GF-D8 (cell line): ENCODE measurements at places on chromosomes 3 and 15.

DNA sequence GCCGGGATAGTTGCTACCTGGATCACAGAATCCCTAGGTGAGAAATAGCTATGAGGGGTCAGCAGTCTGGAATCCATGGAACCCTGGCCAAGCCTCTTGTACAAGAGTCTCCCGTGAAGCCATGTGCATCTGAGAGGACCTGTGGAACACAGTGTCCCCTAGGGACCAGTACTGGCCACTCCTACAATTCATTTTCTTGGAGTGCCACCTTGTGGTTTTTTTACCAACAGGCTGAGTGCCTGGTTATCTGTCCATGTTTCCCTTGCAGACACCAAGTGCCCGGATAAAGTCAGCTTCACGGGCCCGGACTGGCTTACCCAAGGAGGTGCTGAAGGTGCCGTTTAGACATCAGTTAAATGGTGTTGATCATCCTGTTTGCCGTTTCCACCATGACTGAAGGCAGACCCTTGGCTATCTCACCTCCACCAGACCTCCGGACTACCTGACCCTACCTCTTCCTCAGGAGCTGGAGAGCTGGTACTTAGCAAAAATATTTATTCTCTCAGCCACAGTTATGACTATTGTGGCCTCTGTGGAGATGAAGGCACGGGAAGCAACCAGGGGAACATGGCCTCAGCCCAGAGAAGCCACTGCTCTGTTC is 93.9 kb downstream of the RBPMS2 start:
- DNase-seq: peak; percentile 32

DNA sequence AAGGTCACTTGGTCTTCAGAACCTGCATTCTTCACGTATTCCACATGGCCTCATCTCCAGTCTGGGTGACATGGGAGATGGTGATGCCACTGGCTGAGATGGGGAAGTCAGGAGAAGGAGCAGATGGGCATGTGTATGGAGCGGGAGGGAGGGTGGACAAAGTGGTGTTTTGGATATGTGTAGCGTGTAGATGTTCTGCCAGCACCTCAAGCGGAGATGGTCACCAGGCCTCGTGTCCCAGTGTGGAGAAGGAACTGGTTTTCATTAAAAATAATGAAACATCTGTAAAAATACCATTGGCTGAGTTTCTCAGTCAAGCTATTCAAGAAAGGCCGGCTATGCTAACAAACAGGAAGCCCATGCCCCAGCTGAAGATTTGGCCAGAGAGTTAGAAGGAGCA is 26.2 kb downstream of the LARP6 start:
- no peak for DNase-seq

DNA sequence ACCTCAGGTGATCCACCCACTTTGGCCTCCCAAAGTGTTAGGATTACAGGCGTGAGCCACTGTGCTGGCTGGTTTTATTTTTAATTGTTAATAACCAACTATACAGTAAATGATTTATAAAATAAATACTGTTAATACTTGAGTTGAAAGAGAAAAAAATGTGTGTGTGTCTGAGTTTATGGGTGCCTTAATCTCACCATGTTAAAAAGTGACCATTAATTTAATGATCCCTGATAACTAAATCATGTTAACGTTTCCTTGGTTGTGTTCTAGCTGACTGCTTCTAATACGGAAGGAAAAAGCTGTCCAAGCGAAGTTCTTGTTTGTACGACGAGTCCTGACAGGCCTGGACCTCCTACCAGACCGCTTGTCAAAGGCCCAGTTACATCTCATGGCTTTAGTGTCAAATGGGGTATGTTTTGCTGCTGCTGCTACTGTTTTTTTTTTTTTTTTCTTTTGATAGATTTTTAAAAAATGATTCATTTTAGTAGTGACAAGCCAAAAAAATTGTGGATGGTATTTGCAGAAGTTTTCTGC is 113.5 kb downstream of the GHSR start:
- DNase-seq: no peak

DNA sequence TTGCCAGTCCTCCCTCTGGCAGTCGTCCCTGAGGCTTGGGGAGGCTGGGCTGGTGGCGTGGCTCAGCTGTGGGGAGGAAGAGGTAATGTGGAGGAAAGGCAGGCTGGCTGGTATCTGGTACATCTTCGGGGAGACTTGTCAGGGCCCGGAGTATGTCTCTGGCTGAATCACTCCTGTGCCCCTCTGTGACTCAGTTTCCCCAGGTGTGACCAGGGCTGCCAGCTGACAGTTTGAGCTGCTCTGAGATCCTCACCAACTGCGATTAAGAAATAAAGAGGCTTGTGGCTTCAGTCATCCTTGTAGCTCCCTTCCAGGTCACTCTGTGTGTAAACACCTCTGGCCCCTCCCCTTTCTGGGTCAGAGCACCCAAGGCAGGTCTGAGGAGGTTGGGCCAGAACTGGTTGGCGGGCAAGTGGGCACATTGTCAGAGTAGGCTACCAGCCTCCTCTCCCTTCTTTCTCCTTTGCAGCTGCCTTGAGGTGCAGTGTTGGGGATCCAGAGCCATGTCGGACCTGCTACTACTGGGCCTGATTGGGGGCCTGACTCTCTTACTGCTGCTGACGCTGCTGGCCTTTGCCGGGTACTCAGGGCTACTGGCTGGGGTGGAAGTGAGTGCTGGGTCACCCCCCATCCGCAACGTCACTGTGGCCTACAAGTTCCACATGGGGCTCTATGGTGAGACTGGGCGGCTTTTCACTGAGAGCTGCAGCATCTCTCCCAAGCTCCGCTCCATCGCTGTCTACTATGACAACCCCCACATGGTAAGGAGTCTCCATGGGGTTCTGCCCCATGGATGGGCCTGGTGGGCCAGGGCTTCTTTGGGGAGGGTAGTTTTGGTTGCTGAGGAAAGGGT is 3.0 kb downstream of the TEX264 start:
- DNase-seq: no peak

GRCh38 chr3:184333190-184333589 is 4.2 kb upstream of the FAM131A start:
- no peak for DNase-seq

DNA sequence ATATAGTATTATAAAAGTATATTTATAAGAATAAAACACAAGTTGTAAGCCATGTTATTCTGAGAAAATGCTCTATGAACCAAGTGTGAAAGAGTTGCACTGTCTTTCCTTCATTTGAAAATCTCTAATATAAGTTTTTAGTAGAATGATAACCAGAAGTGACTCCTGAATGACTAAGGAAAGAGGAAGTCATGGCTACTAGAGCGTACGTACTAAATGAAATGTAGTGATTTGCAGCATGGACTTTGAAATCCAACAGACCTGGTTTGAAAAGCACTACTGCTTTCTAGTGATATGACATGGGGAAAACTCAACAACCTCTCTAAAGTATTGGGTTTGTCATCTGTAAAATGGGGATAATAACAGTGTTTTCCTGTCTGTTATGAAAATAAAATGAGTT is 10.3 kb upstream of the DNAJC13 start:
- no peak for DNase-seq

DNA sequence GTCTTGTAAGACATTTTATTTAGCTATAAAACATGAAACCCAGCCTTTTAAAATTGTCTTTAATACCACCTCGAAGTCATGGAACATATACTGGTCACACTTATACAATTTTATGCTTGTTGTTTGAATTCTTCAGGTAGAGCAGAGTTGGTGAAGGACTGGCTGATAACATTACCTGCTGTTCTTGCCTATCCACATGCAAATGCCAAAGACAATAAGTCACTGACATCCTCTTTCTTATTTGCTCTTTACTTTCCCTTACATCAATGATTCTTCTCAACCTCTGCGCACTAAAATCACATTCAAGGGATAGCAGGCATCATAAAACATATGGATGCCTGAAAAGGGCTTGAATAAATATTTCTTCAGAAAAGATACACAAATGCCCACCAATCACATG is 392.5 kb upstream of the ATP11B start:
- DNase-seq: no peak

DNA sequence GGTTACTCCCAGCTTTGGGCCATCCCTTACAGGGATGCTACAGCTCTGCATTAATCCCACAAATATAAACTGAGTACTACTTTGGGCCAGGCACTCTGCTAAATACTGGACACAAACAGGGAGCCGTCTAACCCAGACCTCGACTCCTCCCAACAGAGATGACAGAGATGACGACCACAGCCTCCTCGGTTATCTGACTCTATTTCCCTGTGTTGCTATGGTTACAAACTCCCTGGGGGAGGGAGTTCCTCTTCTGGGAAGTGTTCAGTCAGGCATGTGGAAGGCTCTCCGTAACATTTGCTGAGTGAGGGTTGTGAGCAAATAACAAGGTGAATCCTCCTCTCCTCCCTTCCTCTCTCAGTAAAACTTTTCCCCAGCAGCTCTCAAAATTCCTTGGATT is 6.7 kb upstream of the CMTM7 start:
- peak; percentile 74 for DNase-seq

DNA sequence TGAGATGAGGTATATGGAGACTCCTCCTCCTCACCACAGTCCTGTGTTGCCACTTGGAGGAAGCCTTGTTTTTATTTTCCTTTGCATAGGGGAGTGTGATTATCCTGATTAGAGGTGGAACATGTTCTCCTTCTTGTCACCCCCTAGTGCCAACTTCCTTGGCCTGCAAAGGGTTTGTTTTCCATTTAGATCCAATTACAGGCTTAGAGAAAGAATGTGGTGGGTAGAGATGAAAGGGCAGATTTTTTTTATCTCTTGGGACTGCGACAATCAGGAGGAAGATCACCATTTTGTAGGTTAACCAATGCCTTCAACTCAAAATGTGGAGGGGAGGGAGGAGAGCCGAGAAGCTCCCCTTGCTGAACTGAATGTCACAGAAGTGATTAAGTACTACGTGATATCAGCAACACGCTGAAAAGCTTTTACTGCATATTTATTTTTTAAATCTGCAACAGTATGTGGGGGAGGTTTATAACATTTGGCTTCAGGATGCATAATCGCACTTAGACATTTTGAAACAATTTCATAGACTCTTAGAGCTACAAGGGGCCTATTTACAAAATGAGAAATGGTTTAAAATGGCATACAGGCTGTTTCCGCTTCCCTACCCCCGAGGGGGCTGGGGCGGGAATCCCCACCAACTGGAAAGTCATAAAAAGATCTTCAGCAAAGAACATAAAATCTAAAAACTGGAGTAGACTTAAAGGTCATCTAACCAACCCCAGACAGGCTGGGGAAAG is 2.4 kb downstream of the LMCD1 start:
- DNase-seq: no peak

GRCh38 chr3:187243933-187244524 is 46.7 kb downstream of the RTP1 start:
- no peak for DNase-seq

DNA sequence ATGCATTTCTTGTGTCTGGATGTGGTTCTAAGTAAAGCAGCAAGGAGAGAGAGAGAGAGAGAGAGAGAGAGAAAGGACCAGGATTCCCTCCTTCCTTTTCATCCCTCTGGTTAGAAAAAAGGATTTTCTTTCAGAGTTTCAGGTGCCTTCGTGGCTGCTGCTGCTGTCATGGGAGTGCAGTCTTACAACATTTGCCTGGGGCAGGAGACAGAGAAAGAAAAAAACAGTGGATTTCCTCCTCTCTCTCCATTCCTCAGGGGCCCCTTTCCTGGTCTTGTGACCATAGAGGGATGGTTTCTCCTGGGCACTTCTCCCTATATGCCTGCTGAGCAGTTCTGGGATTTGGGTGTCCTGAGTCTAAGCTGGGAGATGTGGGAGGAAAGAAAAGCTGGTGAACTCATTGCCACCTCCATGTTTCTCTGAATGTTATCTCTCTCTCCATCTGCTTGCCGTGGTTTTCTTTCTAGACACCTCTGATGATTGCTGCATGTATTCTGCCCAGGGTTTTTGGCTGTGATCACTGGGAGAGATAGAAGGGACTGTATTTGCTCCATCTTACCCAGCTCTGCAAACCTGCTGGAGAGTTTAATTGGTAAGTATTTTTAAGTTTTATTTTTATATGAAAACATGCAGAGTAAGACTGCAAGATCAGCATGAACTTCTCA is 142.4 kb upstream of the RGMA start:
- DNase-seq: no peak

GRCh38 chr3:102761766-102762165 is 327.0 kb downstream of the ZPLD1 start:
- no peak for DNase-seq

DNA sequence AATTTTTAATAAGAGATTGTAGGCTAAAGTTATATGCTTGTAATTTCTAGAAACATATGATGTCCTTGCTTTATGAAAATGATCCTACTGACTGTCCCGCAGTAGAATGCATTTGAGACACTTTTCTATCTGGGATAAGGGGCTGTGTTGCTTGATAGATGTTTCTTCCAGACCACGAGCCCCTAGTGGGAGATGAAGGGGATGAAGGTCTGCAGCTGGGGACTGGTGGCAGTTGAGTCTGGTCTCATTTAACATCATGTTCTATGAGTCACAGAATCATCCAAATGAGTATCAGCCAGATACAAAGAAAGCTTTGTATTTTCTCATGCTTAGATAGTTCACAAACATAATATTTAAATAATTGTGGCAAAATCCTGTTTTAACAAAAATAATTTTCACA is 84.3 kb upstream of the PRTG start:
- DNase-seq: no peak

GRCh38 chr3:13479582-13480339 is at the start of gene HDAC11:
Gene HDAC11 (plus strand): TSS chr3:13480306. CDS start chr3:13480348, 42 bp downstream.
- DNase-seq: peak; percentile 62

DNA sequence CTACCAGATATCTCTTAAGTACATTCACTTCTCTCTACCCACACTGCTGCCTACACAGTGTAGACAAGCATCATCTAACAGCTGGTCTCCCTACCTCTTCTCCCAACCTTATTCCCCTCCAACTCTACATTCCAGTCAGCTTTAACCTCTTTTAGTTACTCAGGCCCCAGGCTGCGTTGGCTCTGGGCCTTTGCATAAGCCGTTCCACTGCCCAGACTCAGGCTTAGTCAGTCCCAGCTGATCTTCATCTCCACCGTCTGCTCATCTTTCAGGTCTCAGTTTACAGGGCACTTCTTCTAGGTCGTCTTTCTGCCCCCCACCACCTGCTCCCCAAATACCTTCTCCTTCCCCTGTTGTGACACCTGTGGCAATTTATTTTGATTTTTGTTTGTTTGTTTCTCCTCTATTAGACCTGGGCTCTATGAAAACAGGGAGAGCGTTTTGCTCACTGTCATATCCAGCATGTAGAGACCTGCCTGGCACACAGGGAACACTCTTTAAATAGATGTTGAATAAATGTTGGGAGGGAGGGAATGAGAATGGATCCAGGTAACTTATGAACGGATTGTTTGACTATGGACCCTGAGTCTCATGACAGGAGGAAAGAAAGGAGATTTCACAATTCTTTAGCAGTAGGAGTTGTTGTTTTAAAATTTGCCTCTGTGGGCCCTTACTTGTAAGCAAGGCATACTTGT is 11.1 kb downstream of the SLC27A2 start:
- DNase-seq: no peak

DNA sequence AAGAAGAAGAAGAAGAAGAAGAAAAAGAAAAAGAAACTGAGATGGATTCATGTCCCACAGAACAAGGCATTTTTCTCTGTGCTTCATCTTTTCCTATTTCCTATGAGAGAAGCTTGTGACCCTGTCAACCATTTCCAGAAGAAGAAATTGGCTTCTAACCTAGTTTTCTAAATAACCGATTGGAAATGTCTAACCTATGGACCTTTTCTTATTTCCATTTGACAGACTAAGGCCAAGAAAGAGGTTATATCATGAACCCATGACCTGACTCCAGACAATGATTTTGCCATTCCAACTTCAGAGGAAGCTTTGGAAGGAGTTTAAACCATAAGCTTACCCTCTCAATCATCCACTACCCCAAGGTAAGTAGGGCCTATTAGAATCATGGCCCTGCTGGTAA is 16.3 kb upstream of the CSRNP1 start:
- DNase-seq: no peak

- DNase-seq: peak; percentile 65
Measured at GRCh38 chr15:67564968-67565345, 22.5 kb downstream of the MAP2K5 start.
